Skin of body (tissue), 3 donors: ENCODE measurements at places on chromosomes 4 and X. TPM values are rescaled to one million over a fixed set of nuclear protein-coding genes. Genes with fewer than 3 reads are reported as not detected.

DNA sequence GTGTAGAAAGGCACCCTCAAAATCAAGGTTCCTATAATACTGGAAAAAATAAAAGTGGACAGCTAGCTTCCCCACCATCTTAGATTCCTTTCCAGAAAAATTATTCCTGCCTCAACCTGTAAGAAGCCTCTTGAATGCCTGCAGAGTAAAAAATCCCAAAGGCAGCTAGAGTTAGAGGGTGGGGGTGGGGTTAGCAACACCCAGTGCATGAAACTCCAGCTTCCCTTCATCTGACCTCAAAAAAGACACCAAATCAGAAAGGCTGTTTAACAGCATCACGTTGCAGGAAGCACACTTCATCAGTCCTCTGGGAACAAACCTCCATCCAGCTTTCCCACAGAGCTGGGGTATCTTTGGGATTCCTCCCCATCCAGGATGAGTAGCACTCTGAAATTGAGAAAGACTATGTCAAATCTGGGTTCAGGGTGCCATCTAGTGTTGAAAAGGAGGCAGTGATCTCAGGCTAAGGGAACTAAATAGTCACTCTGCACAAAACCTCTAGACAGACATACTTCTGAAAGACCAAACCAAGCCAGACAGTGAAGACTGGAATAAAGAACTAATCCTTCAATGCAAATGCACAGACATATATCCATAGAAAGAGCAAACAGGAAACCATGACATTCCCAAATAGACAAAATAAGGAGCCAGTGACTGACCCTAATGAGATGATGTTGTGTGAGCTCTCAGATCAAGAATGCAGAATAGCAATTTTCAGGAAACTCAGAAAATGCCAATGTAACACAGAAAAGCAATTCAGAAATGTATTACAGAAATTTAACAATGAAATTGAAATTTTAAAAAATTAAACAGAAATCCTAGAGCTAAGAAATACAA lies 97.9 kb downstream of the ARHGEF9 start:
- no peak for DNase-seq

DNA sequence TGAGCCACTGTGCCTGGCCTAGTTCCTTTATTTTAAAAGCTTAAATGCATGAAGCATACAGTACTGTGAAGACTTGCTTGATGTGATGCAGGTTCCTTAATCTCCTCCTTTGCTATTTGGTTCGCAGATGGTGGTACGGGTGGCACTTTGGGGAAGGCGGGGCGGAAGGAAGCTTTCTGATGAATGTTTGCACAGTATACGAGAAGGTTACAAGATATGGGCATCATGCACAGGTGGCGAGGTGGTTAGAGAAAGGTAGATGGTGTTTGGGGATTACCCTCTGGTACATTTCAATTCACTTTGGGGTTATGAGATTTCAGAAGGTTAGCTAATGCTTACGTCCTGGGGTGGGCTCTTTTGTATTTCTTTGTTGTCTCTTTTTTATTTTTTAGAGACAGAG lies 17.2 kb downstream of the RHOH start:
- DNase-seq: no peak

DNA sequence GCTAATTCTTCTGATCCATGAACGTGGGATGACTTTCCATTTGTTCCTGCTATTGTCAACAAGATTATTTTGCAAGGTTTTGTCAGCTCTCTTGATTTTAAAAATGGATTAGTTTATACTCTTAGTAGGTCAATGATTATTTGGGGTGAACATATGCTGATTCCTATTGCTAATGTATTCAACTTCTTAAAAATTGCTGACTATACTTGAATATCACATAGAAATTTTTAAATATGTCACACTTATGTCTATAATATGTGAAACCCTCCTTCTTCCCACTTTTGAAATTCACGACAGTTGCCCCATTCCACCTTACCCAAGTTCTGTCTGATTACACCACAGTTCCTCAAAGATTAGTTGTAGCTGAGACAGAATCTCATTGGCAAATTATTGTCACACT lies 465.7 kb upstream of the TENM3 start:
- no peak for DNase-seq

DNA sequence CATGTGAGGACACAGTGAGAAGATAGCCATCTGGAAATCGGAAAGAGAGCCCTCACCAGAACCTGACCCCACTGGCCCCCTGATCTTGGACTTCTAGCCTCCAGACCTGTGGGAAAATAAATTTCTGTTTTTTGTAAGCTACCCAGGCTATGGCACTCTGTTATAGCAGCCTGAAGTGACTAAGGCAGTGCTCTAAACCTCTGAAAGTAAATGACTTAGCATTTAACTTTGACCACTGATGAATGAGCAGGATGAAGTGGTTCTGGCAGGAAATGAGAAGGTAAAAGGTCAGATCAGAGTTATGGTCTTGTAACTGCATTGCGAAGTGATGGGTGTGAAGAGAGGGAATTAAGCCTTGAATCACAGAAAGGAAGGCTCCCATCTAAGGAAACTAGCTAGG lies 17.0 kb downstream of the GPAT3 start:
- no peak for DNase-seq

DNA sequence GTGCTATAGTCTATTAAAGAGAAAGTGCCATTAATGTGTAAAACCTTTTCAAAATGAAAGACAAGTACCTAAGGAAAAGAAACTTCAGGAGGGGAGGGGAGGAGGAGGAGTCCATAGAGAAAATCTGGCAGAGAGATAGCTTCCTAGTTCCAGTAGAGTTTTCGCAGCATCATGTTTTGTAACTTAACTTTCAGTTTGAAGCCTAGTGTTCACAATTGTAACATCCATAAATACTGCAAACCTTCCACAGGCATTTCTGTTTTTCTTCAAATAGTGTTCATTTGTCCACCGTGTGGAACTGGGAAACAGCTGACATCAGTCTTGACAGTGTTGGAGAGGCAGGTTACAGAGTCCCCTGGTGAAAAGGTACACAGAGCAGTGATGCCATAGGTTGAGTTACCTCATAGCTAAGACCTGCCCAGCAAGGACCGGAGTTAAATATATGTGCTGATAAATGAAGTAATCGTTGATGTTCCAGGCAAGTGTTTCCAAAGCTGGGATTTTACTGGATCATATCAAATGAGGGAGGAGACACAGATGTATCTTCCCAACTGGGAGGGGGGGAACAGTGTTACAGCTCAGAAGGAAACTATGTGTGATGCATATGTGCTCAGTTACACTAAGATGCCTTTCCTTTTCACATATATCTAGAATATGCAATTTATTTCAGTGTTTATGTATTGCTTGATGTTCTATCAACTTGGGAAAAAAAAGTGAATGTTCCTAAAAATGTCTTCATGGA lies 369.5 kb upstream of the FAM241A start:
- no peak for DNase-seq

DNA sequence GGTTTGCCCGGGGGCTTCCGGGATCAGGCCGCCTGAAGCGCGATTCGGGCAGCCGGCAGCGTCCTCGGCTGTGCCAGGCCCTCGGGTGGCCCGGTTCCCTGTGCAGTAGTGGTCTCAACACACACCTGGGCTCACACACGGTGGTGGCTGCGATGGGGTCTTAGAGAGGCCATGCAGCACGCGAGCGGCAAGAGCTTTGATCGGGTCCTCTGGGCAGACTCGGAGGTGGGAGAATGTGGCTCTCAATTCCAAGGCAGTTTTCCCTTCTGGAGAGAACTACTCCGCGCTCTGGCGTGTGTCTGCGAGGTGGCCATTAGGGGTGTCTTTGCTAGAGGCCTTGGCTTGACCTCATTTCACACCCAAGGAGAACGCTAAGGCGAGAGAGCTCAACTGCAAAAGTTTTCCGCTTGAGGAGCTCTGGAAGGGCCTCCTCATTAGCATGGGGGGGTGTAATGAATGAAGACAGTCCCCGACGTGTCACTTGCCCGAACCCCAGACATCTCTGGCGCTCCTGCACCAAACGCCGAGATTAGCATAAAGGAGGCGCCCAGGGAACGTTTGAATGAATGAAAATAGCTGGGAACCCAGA lies 771 bp upstream of the RBPJ start:
- DNase-seq: peak; percentile 64

DNA sequence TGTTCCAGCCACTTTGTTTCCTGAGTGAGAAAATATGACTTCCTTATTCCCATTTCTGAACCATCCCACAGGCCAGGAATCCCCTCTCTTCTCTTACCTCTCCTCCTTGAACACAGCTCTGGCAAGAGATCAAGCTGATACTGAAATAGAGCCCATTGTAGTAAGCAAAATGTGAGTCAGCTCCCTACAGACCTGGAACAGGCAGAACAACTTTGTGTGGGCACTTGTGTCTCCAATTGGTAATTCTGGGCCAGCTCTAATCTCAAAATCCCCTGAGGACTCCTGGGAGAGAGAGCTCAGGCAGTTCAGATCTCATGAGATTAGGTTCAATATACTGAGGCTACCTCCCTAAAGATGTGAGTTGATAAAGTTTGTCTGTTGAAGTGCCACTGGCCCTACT lies 213.5 kb downstream of the GUCY2F start:
- no peak for DNase-seq

DNA sequence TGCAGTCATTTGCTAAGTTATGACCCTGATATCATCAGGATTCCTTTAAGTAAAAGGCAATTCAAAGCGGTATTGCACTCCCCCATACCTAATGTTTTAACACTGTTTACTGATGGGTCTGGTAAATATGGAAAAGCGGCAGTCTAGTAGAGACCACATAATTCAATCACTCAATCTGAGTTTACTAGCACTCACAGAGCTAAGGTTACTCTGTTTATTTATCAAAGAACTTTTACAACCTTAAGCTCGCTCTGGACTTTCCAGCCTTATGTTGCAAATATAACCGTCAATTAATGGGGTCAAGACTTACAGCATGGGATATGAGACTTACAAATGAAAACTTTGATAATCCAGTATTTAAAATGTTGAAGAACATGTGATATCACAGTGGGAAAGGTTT lies 124.5 kb upstream of the ZCCHC13 start:
- DNase-seq: no peak

DNA sequence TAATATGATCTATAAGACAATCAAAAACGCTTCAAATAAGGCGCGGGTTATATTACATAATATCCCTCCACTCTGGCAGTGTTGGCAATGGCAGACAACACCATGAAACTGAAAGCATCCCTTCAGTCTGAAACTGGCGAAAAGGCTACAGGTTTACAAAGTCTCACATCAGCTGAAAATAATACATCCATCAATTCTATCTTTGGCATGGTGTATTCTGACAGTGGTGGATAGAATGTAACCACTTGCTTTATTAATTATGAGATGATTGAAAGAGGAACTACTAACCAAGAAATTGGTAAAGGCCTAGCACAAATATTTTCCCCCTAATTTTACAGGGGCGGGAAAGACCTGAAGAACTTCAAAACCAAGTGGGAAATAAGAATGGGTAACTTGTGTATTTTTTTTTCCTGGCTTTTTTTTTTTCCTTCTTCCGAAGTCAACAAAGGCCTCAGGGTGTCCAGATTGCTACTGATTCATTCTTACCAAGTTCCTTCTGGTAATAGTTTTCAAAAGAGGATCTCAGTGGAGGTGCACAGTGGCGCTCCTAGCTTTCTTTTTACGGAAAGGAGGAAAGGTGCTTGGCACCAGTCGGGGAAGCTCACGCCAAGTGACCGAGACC lies 728 bp downstream of the UBA6 start:
- peak; percentile 9 for DNase-seq

GRCh38 chr4:109672169-109672930 lies 30.9 kb downstream of the CASP6 start:
- DNase-seq: no peak

DNA sequence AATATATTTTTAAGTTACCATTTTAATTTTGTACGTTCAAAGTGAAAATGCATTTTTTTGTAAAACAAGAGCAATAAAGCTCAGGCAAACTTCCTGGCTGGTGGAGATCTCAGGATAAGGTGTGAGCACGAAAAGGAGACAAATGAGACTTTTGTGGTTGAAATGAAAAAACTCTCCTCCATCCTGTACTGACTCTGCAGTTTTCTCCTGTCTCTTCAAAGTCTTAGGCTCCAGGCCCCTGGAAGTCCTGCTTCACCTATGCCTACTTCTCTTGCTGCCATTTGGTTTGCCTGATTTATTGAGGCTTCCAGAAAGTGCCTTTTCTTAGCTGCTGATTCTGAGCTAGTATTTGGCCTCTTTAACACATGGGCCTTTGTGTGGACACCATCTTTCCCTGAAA lies 77.7 kb downstream of the MAML3 start:
- no peak for DNase-seq

DNA sequence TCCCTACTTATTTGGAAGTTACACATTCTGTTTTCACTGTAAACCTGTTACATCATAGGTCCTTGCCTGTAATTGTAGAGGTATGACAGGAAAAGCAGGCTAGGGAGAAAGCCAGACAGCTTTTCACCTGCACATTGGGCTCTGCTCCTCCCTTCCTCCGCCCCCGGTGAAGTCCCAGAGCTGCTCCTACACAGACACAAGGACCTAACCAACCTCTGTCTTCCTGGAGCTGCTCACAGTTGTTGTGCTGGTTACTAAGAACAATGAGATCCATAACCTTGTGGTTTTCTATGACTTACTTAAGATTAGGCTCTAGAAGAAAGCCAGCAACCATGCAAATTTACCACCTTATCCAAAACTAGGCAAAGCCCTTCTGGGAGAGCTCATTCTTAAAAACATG lies 40.0 kb downstream of the MOSPD2 start:
- DNase-seq: no peak

DNA sequence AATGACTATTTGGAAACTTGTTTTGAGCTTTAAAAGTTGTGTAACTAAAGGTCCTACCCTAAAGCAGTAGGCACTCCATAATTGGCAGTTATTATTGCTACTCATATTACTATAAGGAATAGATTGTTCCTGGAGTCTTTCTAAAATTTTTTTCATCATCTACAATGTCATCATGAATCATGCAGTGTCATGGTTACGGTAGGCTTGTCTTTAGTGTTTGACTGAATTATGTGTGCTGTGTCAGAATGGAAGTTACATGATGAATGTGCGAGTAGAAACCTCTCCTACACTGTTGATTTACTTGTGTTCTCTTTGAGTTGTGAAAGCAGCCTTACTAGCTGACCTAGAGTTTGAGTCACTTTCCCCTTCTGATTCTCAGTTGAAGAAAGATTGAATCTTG lies 1099.9 kb downstream of the RAPGEF2 start:
- DNase-seq: no peak

RADX gene
- total RNA-seq: 2.8 TPM

MUC7 gene
- not detected for total RNA-seq

RAB9B gene
- total RNA-seq: 4.8 TPM

HSFX3 gene
- not detected for total RNA-seq

GPM6B gene
- 17.5 TPM for total RNA-seq
